ENCODE measurements at places on chromosomes 1 and 21.

DNA sequence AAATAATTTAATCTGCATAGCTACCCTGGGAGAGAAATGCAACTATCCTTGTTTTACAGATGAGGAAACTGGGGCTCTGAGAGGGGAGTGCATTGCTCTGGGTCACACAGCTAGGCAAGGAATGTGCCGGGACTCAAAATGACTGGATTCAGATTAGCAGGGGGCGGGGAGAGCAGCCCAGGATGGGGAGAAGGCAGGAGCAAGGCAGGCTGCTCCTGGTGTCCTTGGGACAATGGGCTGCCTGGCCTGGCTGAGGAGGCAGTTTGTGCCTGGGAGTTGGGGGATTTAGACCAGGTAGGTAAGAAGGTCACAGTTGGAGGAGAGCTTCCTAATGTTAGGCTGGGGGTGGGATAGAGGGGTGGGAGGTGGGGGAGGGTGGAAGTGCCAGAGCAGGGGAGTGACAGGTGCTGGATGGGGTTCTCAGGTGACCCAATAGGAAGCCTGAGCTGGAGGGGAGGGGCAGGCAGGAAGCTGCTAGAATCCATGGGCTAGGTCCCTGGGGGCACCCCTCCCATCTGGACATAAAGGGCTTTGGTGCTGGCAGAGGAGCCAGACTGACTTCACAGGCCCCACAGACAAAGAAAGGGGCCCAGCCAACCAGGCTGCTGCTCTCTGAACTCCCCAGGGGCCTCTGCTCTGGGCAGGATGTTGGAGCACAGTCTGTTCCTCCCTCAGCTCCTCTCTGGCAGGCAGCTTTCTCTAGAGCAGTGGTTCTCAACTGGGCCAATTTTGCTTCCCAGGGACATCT, 29.0 kb downstream of the TRIM62 start:
- DNase-seq = peak; percentile 96

GRCh38 chr1:246479061-246479460, 28.0 kb downstream of the SMYD3 start:
- DNase-seq = no peak

DNA sequence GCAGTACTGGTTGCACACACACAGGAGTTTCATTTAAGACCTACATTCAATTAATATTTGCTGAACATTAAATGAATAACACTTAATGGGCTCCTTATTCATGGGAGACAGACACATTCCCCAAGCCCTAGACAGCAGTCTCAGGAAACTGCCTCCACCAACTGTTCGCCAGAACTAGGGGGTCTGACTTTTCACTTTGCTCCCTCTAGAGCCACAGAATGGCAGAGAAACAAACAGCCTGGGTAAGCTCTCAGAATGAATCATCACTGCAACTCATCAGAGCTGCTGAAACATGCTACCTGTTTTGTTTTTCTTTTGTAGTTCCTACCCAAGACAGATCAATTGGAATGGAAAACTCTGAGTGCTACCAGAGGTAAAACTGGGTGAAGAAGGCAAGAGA, 31.7 kb downstream of the ELK4 start:
- DNase-seq = no peak

DNA sequence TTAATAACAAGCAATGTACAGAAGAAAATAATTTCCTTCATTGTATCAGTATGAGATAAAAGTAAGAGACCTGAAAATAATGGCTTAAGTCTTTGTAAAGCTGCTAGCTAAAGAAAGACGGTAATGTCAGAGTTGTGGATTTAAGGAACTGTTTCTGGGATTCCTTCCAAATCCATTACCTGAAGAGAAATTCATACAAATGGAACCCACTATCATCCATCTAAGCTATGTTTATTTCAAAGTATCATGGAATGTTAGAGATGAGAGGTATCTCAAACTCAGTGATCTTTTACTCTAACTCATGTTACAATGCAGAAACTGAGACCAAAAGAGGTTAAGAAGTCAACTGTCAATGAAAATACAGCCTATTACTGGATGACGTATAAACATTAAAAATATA, 197.7 kb downstream of the DENND1B start:
- no peak for DNase-seq

GRCh38 chr21:45819478-45820170, 161.9 kb upstream of the COL6A1 start:
- no peak for DNase-seq

GRCh38 chr1:17877896-17878295, 122.8 kb downstream of the ACTL8 start:
- DNase-seq = no peak

GRCh38 chr1:44655609-44656008, 18.7 kb downstream of the TMEM53 start:
- no peak for DNase-seq

GRCh38 chr1:110255392-110255787, 45.3 kb downstream of the KCNC4 start:
- DNase-seq = no peak

GRCh38 chr21:39564200-39564599, 48.5 kb upstream of the B3GALT5 start:
- peak; percentile 65 for DNase-seq

GRCh38 chr1:3687504-3687903, 35.2 kb downstream of the TP73 start:
- no peak for DNase-seq

DNA sequence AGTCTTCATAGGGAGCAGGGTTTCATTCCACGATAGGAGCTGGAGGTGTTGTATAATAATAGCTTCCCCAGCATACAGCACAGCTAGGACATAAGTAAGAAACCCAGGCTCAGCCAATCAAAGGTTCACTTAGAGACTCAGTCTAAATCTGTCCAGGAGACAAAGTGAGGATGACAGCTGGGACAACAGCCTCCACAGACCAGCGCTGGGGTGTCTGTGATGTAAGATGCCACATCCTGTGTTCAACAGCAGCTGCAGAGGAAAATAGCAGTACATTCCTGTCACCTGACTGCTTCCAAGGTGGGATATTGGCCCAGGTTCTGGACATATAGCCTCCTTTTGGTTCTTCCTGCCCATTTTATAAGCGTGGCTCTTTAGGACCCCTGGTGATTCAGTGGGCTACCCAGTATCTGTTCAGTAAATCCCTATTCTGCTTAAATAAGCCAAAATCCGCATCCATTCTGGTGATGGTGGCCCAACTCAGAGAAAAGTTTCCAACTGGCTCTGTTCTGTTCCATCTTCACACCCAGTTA, 176.8 kb upstream of the SYT6 start:
- DNase-seq = no peak

GRCh38 chr1:203153989-203154821, 21.4 kb downstream of the MYBPH start:
- no peak for DNase-seq

GRCh38 chr1:24094554-24094953, 17.4 kb downstream of the MYOM3 start:
- no peak for DNase-seq

GRCh38 chr1:10253755-10254154, 43.4 kb downstream of the KIF1B start:
- no peak for DNase-seq

All from right cardiac atrium (tissue), 5 donors.